ENCODE measurements at places on chromosomes 6 and 20.

DNA sequence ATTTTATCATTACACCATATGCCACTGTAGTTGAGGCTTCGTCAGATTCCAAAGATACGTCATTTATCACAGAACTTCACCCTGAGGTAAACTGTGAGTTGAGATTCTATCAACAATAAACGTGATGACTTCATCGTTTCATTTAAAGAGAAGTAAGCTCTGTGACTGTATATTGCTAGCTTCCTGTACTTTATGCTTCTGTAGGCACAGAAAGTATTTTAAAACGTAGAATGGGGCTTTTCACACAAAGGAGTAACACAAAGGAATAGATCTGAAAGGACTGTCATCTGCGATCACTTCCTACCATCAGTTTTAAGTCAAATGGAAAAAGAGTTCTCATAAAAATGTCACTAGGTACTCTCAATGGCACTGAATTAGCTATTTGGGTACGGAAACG is 234.4 kb upstream of the MCHR2 start:
- no peak for DNase-seq

GRCh38 chr6:107318100-107318736 is 141.1 kb downstream of the PDSS2 start:
- no peaks in the 10 kb centered on the region for H3K36me3 ChIP-seq
- peaks cover 15% of the 10 kb centered on the region for H3K4me1 ChIP-seq
- H3K27ac ChIP-seq: no peak overlapping the region
- peak; percentile 34 for DNase-seq

DNA sequence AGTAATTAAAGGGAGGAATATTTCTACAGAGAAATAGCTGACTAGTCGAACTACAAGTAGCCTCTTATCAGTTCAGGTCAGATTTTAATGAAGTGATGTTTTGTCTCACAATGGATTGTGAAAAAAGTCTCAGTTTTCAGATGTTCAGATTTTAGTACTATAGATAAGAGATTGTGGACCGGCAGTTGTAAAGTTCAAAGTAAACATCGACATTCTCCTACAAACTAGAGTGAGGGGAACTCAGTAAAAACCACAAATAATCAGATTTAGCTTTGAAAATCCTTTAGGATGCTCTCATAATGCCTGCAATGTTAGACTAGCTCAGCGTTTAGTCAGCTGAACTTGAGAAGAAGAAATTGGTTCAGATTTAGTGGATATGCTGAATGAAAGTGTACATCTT is 39.9 kb downstream of the RCAN2 start:
- no peaks in the 10 kb centered on the region for H3K4me1 ChIP-seq
- DNase-seq: no peak
- H3K27me3 ChIP-seq: peaks cover 12% of the 10 kb centered on the region
- no peak overlapping the region for H3K4me3 ChIP-seq

DNA sequence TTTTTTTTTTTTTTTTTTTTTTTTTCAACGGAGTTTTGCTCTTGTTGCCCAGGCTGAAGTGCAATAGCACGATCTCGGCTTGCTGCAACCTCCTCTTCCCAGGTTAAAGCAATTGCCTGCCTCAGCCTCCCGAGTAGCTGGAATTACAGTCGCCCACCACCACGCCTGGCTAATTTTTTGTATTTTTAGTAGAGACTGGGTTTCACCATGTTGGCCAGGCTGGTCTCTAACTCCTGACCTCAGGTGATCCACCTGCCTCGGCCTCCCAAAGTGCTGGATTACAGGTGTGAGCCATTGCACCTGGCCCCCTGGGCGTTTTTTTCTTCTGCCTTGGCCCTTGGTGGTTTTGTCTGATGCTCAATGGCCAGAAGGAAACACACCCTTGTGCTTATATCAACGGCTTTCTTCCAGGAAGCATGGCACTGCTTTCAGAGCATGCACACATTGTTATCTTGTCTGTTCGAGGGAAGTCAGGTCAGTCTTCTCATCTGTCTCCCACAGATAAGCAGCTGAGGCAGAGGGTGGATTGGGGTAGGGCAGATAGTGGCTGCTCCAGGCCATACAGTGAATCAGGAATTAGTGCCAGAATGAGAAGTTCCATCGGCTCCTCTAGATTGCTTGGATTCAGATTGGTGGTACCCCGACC is 203.1 kb downstream of the TSHZ2 start:
- DNase-seq: no peak
- peaks cover 9% of the 10 kb centered on the region for H3K27me3 ChIP-seq
- H3K4me3 ChIP-seq: no peak overlapping the region
- no peak overlapping the region for H3K27ac ChIP-seq
- peaks cover 7% of the 10 kb centered on the region for H3K4me1 ChIP-seq

GRCh38 chr6:138752017-138752416 is 21.6 kb upstream of the CCDC28A start:
- DNase-seq: no peak
- H3K36me3 ChIP-seq: no peaks in the 10 kb centered on the region
- H3K4me3 ChIP-seq: no peak overlapping the region
- H3K27me3 ChIP-seq: no peaks in the 10 kb centered on the region

DNA sequence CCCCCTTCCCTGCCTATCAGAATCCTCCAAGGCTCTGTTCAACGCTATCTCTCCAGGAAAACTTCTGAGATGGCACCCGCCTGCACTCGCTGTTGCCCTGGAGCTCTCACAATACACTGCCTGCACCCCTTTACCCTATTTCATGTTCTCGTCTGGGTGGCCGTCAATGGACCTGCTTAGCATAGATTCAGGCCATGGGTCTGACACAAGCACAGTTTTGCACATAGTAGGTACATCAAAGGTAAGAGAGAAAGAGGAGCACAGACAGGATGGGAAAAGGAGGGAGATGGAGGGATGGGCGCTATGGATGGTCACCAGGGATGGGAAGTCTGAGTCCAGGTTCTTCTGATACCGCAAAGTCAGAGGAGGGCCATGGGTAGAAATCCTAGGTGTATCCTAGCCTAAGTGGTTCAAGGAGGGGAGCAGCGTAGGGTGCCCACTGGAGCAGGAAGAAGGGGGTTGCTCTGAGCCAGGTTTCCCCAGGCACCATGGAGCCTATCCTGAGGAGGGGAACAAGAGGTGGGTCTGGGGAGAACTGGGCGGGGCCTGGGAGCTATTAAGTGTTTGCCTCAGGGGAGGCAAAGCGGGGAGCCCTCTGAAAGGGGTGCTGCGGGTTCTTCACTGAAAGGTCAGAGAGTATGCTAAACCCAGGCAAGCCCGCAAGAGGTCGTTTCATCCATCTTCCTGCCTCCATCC is 89.3 kb downstream of the MRPL14 start:
- peaks cover 6% of the 10 kb centered on the region for H3K4me1 ChIP-seq
- no peaks in the 10 kb centered on the region for H3K27me3 ChIP-seq
- H3K36me3 ChIP-seq: no peaks in the 10 kb centered on the region

DNA sequence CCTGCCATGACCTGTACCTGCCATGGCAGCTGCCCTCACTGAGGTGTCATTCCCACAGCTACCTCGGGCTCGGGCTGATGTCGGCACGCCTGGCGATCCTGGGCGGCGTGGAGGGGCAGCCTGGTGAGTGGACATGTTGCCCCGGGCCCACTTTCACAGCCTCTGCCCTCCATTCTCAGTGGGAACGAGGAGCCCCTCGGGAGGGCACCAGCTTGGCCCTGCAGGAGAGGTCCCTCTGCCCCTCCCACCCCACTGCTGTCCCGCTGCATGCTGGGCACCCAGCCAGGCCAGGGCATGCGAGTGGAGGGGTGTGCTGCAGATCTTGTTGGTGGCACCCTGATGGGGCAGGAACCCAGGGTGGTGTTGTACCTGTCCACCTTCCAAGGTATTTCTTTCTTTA is 23.0 kb downstream of the ENTPD6 start:
- peak; percentile 2 for DNase-seq
- H3K4me1 ChIP-seq: peaks cover 9% of the 10 kb centered on the region
- H3K4me3 ChIP-seq: no peak overlapping the region
- no peaks in the 10 kb centered on the region for H3K27me3 ChIP-seq

GRCh38 chr6:18613319-18613925 is 226.3 kb downstream of the RNF144B start:
- DNase-seq: no peak
- peaks cover 9% of the 10 kb centered on the region for H3K27me3 ChIP-seq
- H3K36me3 ChIP-seq: no peaks in the 10 kb centered on the region
- no peaks in the 10 kb centered on the region for H3K4me1 ChIP-seq

GRCh38 chr6:46940433-46941226 is 18.9 kb upstream of the ADGRF5 start:
- H3K4me3 ChIP-seq: no peak overlapping the region
- DNase-seq: no peak
- H3K36me3 ChIP-seq: no peaks in the 10 kb centered on the region
- peaks cover 18% of the 10 kb centered on the region for H3K27me3 ChIP-seq
- H3K27ac ChIP-seq: no peak overlapping the region
- H3K4me1 ChIP-seq: no peaks in the 10 kb centered on the region

- peaks cover 4% of the 10 kb centered on the region for H3K27me3 ChIP-seq
- DNase-seq: no peak
- no peaks in the 10 kb centered on the region for H3K36me3 ChIP-seq
- H3K27ac ChIP-seq: no peak overlapping the region
- no peaks in the 10 kb centered on the region for H3K4me1 ChIP-seq
- no peak overlapping the region for H3K4me3 ChIP-seq
Observed at GRCh38 chr20:49399329-49399728, 83.1 kb downstream of the KCNB1 start.

- DNase-seq: no peak
- H3K4me3 ChIP-seq: no peak overlapping the region
- H3K36me3 ChIP-seq: peaks cover 19% of the 10 kb centered on the region
Observed at GRCh38 chr20:34300809-34301586, 2.2 kb downstream of the AHCY start.

DNA sequence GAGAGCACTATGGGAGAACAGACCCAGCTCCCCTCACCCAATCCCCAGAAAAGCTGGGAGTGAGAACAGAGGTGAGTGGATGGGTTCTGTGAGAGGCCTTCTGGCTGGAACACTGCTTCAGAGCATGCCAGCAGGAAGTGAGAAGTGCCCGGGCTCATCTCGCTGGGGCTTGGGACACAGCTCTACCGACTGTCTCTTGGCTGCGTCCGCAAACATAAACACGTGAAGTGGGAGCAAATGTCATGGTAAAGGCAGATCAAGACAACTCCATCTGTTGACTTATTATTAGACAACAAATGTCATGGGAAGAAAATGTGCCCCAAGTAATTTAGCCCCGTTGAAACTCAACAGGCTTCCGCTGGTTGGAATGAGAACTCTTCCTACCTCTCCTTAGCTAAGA is 25.9 kb downstream of the GNAS-AS1 start:
- no peaks in the 10 kb centered on the region for H3K4me1 ChIP-seq
- no peak for DNase-seq
- H3K4me3 ChIP-seq: no peak overlapping the region
- no peak overlapping the region for H3K27ac ChIP-seq

- H3K27ac ChIP-seq: no peak overlapping the region
- DNase-seq: no peak
- peaks cover 55% of the 10 kb centered on the region for H3K36me3 ChIP-seq
- no peaks in the 10 kb centered on the region for H3K27me3 ChIP-seq
- no peak overlapping the region for H3K4me3 ChIP-seq
- peaks cover 38% of the 10 kb centered on the region for H3K4me1 ChIP-seq
Observed at GRCh38 chr6:117591405-117591804, 10.9 kb downstream of the GOPC start.

GRCh38 chr6:3193102-3193849 is 34.2 kb downstream of the TUBB2B start:
- H3K4me1 ChIP-seq: no peaks in the 10 kb centered on the region
- no peaks in the 10 kb centered on the region for H3K36me3 ChIP-seq
- H3K4me3 ChIP-seq: no peak overlapping the region
- no peak overlapping the region for H3K27ac ChIP-seq
- no peak for DNase-seq
- H3K27me3 ChIP-seq: peaks cover 5% of the 10 kb centered on the region

GRCh38 chr6:25902071-25902470 is 28.0 kb upstream of the SLC17A3 start:
- no peak for DNase-seq
- H3K27me3 ChIP-seq: peaks cover 16% of the 10 kb centered on the region
- no peak overlapping the region for H3K27ac ChIP-seq
- H3K4me3 ChIP-seq: no peak overlapping the region
- H3K36me3 ChIP-seq: no peaks in the 10 kb centered on the region
- H3K4me1 ChIP-seq: peaks cover 9% of the 10 kb centered on the region

- H3K27me3 ChIP-seq: no peaks in the 10 kb centered on the region
- H3K4me1 ChIP-seq: no peaks in the 10 kb centered on the region
- DNase-seq: no peak
- no peak overlapping the region for H3K27ac ChIP-seq
- no peak overlapping the region for H3K4me3 ChIP-seq
Observed at GRCh38 chr20:44720621-44720996, 5.4 kb downstream of the CCN5 start.

- no peak overlapping the region for H3K4me3 ChIP-seq
- DNase-seq: no peak
- H3K27ac ChIP-seq: no peak overlapping the region
- no peaks in the 10 kb centered on the region for H3K36me3 ChIP-seq
Observed at GRCh38 chr6:63802606-63803206, 167.1 kb downstream of the PHF3 start.

- no peak overlapping the region for H3K4me3 ChIP-seq
- no peak for DNase-seq
- H3K27me3 ChIP-seq: peaks cover 17% of the 10 kb centered on the region
- H3K36me3 ChIP-seq: no peaks in the 10 kb centered on the region
Observed at GRCh38 chr20:50172347-50173013, 18.1 kb upstream of the CEBPB start.

DNA sequence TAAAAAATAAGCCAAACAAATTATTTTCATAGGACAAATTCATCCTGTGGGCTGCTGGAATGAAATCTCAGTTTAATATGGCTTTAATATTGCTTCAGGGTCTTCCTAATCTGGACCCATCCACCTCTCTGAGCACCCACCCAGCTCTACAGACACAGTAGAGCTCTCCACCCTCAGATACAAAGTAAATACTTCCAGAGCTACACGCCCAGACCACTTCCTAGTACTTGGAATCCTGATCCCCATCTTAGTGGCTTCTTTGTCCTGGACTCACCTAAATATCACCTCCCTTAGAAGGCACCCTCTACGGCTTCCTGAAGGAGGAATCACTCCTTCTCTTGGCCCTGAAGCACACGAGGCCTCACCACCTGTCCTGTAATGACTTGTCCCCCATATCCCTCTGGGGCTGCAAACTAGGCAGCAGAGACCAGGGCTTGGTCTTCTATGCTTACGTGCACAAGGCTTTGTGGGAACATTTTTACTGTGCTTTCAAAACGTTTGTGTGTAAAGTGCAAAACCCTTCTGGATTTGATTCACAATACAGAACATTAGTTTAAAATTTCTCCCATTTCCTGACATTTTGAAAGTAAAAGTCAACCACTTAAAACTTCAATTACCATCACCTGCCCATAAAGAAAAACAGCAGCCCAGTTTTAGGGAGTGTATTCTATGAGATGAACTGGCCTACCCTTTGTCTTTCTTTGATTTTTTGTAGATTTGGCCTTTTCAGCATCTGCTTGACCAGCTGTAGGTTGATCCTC is 2.4 kb downstream of the CTCFL start:
- H3K36me3 ChIP-seq: no peaks in the 10 kb centered on the region
- no peaks in the 10 kb centered on the region for H3K27me3 ChIP-seq
- H3K4me3 ChIP-seq: no peak overlapping the region
- no peak overlapping the region for H3K27ac ChIP-seq
- peaks cover 11% of the 10 kb centered on the region for H3K4me1 ChIP-seq
- no peak for DNase-seq

GRCh38 chr6:2940010-2940850 is 31.1 kb downstream of the SERPINB6 start:
- peaks cover 42% of the 10 kb centered on the region for H3K36me3 ChIP-seq
- H3K4me1 ChIP-seq: peaks cover 71% of the 10 kb centered on the region
- H3K27ac ChIP-seq: peak overlapping the region; percentile 96
- no peaks in the 10 kb centered on the region for H3K27me3 ChIP-seq
- H3K4me3 ChIP-seq: peak overlapping the region; percentile 44
- DNase-seq: peak; percentile 75

Measured in activated T-cell treated with anti-CD3 and anti-CD28 coated beads, Interleukin-2, amount 50 U/mL, for 24 hours (primary cell).